ENCODE measurements at places on chromosomes 3 and 15.
A peak's percentile ranks its signal among the peaks of the same experiment; 100 is the strongest.

- no peak for DNase-seq
These were observed 2.8 kb upstream of the SMCO1 start for GRCh38 chr3:196517919-196518318.

- DNase-seq = no peak
These were observed 2.0 kb upstream of the ZBTB47 start for GRCh38 chr3:42651248-42652091.

GRCh38 chr15:39411102-39411989 is 169.5 kb upstream of the THBS1 start:
- DNase-seq = no peak

- DNase-seq = no peak
These were observed 85.9 kb downstream of the NR2F2 start for GRCh38 chr15:96416218-96416933.

DNA sequence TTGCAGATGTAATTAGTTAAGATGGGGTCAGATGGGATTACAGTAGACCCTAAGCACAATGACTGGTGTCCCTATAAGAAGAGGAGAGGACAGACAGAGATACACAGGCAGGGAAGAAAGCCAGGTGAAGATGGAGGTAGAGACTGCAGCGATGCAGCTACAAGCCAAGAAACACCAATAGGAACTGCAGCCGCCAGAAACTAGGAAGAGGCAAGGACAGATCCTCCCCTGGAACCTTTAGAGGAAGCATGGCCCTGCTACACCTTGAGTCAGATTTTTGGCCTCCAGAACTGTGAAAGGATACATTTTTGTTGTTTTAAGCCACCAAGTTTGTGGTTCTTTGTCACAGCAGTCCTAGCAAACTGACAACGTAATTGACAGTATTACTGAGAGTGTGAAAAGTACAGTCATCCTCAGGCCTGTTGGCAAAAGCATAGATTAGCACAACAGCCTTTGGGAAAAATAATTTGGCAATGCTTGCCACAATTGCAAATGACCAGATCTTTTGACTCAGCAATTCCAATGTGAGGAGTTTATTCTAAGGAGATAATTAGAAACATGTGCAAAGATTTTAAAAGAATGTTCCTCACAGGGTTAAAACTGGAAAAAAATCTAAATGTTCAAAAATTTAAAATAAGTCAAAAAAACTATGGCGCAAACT is 82.6 kb upstream of the TJP1 start:
- no peak for DNase-seq

DNA sequence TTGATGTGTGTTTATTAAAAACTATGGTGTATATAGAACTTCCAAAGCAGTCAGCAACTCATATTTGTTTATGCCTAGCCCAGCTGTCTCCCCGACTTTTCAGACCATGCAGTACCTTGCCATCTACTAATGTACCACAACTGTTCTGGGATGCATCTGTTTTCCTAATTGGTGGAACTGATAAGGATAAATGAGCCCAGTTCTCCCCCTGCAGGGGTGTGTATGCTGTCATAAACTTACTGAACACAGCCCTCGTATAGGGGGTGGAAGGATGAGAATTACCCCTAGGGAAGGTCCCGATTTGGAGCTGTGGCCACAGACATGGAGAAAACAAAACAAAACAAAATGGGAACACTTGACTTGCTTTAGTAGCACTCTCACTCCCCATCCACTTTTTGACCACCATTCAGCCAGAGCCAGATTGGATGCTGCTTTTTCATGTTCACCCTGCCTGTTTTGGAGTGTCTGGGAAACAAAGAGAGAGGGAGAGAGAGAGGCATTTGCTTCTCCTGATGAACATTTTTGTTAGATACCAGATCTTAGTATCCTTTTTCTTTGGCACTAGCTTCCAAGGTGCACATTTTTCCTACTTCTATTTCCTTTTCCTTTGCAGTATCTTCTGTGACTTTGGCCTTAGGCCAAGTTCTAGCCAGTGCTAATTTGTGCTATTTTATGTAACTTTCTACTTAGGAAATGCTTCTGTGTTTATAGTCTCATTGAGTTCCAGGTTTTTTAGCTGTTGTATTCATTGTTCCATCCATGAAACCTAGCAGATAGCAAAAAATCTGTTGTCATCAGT is 29.1 kb downstream of the CADM2 start:
- no peak for DNase-seq

- DNase-seq = no peak
These were observed 146.1 kb downstream of the TPRG1 start for GRCh38 chr3:189317911-189318310.

DNA sequence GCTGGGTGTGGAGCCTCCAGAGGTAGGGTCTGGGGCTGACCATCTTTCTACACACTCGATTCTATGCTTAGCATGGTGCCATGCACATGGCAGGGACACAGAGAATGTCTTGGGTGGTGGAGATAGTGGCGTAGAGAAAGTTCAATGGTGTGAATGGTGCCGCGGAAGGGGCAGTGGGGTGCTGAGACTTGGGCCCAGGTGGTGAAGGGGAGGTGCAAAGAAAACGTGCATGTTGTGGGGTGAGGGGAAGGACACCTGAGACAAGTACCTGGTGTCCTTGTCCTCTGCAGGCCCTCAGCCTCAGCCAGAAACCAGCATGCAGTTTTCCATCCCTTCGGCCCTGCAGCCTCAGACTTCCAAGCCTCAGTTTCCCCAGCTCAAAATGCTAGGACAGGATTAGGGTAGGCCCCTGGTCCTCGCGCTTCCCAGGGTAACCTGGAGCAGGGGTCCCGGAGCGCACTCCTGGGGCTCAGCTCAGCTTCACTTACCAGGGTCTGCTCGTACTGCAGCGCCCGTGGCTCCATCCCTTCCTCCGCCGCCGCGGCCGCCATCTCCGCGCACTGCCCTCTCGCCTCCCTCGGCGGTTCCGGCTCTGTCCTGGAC is 375 bp downstream of the CLCN2 start:
- no peak for DNase-seq

GRCh38 chr15:36771826-36772225 is 192.4 kb downstream of the CDIN1 start:
- DNase-seq = no peak

DNA sequence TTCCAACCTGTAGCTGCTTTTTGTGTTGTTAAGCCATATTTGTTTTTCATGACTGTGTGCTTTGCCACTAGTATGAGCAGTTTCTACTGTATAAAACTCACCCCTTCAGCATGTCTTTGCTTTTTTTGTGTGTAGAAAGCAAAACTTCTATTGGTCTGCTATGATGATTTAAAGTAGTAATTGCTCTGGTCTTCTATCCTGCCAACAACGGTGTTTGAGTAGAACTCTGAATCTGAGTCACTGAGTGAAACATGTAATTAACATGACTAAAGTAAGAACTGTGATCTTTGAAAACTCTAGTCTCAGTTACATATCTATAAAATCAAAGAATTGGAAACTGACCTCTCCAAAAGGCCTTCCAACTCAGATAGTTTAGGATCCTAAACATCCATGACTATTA is 133.6 kb downstream of the TPRG1 start:
- DNase-seq = no peak

DNA sequence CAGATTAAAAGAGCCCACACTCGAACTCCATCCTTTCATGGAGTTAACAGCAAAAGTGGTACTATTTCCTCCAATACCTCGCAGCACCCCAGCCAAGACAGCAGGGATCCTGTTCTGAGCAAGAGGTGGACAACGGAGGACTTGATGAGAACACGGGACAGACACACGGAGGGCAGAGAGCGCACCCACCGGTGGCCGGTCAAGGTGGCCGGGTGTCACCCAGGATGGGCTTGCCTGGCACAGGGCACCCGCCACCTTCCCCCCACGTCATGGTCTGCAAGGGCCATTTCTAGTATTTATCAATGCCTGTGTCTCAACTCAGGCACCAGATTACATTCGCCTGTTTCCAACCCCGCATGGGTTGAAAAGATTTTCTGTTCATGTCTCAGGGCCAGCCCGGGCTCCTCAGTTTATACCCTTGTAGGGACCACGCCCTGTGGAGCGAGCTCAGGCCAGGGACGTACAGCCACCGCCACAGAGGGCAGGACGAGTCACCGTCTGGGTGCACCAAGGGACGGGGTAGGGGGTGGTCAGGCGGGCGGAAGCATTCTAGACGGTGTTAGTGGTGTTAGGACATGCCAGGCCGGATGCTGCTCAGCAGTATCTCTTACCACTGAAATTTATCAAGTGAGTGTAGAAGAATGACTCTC is 64.2 kb downstream of the CYFIP1 start:
- no peak for DNase-seq

GRCh38 chr3:110576960-110577359 is 494.7 kb upstream of the NECTIN3 start:
- no peak for DNase-seq

DNA sequence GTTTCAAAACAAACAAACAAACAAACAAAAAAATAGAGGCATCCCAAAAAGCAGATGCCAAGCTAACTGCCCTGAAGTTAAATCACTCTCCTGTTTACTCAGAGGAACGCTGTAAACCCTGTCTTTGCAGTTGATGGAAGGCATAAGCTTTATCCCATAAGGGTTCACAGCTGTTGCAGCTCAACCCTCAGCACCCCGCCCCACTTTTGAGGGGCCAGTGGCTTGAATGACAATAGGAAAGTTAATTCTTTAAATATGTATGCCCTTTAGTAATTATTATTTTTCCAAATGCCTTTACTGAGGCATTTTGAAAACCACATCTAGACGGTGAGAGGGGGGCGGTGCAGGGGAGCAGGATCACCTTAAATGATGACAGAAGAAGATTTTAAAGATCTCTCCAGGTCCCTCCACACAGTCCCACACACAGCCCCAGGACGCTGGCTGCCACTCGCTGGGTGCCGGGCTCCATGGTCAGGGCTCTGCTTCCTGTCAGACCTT is 272.1 kb downstream of the FAM43A start:
- no peak for DNase-seq

- DNase-seq = no peak
These were observed 7.7 kb downstream of the RYK start for GRCh38 chr3:134242649-134243617.

- DNase-seq = peak; percentile 65
These were observed 928 bp downstream of the CEP97 start for GRCh38 chr3:101725194-101725889.

DNA sequence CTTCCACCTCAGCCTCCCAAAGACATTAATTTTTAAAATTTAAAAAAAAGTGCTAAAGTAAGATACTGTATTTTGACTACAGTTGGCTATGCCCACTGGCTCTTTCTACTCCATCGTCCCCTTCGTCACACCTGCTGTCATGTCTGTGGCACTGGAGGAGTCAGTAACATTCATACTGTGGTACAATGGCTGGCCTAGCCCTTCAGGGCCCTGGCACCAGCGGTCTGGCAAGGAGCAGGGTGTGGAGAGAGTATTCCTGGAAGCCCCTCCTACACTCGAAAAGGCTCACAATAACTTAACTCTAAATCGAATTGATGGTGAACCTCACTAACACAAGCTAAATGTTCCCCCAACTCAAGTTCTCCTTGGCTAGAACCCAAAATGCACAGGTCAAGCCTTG is 89.7 kb upstream of the RASGRF1 start:
- no peak for DNase-seq

GRCh38 chr3:72271216-72271615 is 486.3 kb upstream of the PROK2 start:
- peak; percentile 39 for DNase-seq

GRCh38 chr3:197465996-197466549 is 89.7 kb downstream of the BDH1 start:
- DNase-seq = no peak

DNA sequence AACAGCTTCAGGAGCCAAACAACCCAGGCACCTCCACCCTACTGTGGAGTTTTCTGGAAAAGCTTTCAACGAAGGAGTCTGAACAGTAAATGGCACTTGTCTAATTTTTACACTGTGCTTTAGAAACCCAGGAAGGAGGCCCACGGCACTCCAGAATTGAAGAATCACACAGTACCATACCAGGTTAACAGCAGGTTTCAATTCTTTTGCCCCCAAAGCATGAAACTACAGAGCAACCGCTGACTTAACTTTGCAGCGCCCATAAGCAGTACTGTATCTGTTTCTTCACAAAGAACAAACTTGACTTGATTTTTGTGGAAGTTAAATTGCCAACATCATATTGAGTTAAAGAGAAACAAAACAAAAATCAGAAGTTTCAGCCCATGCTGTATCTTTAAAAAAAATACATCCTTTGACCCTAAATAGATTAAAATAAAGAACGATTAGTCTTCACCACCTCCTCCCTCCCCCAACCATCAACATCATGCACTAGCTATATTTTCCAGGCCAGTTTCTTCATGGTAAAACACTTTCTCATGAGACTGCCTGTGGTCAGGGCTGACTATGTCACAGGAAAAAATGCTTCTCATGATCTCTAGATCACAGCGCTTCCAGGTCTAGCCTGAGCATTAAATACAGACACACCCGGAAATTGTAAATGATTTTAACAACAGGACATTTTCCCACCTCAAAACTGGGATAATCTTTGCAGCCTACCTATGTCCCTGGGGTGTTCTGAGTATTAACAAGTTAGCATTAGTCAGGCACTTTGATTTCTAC is 456.3 kb downstream of the FOXP1 start:
- DNase-seq = no peak

- DNase-seq = no peak
These were observed 7.8 kb downstream of the ZIC1 start for GRCh38 chr3:147416931-147417330.

DNA sequence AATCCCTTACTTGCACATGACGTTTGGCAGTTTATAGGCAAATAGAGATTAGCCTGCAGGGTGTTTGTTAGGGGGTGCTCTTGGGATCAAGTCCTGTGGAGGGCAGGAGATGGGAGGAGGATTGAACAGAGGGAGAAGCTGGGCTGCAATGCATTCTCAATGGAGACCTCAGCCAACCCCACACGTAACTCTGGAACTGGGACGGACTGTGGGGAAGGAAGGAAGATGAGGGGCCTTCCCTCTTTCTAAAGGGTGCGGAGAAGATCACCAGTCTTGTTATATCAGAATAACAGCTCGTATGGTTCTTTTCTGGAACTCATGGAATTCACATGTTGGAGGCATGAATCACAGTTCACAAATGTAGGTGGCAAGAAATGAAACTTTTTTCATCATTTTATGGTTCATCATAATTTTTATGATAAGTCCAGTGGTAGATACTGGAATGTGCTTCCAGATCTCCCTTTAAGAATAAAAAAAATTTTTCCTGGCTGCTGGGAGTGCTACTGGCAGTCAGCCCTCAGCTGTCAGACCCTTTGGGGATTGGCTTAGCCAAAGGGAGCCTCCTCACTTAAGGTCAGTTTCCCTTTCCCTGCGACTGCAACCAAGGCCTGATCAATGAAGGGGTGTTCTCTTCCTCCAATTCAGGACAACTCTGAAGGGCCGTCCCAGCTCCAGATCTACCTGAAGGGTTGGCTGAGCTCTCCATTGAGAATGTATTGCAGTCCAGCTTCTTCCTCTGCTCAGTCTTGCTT is 20.5 kb upstream of the LYZL4 start:
- no peak for DNase-seq

GRCh38 chr15:29686445-29687203 is 135.6 kb downstream of the TJP1 start:
- DNase-seq = peak; percentile 51

GRCh38 chr3:43290956-43291355 is 4.6 kb downstream of the SNRK start:
- DNase-seq = no peak

- DNase-seq = no peak
These were observed 611.3 kb downstream of the EDEM1 start for GRCh38 chr3:5798809-5799208.
